ENCODE measurements at places on chromosomes 4 and X. TPM values are rescaled to one million over a fixed set of nuclear protein-coding genes. Genes with fewer than 3 reads are reported as not detected.

TCP11X2 gene
- not detected for total RNA-seq

LIMCH1 gene
- 10.4 TPM for total RNA-seq

SSX2B gene
- total RNA-seq = 0.42 TPM

ALB gene
- total RNA-seq = 26.7 TPM

FAT4 gene
- total RNA-seq = 0.71 TPM

ABRAXAS1 gene
- 23.3 TPM for total RNA-seq

CT45A5 gene
- not detected for total RNA-seq

TCEAL7 gene
- 0.20 TPM for total RNA-seq

ASB5 gene
- total RNA-seq = not detected

MND1 gene
- total RNA-seq = 29.9 TPM

OPHN1 gene
- total RNA-seq = 2.9 TPM

RHOXF2 gene
- total RNA-seq = 0.12 TPM

PDLIM3 gene
- total RNA-seq = 11.5 TPM

SORCS2 gene
- 0.37 TPM for total RNA-seq

ARHGAP4 gene
- 67.4 TPM for total RNA-seq

Data from HCT116 (cell line).